ENCODE measurements at places on chromosomes 6 and 20. TPM values are rescaled to one million over a fixed set of nuclear protein-coding genes. Genes with fewer than 3 reads are reported as not detected.

DNA sequence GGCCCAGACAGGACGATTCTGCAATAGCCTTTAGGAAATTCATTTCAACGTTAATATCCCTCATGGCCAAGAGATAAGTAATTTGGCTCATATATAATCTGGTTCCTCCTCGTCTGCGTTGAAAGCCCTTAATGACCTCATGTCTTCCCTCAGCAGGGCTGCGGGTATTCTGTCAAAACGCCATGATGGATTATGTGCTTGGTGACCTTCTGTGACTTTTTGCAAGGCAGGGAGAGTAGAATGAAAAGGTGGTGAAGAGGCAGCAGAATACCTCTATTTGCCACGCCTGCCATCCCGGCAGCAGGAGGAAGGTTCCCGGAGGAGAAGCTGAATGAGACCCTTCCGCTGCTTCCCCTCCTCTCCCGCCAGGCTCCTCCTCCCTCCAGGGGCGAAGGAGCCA lies 41.1 kb upstream of the SPACA1 start:
- no peak for DNase-seq

- no peak for DNase-seq
Measured at GRCh38 chr6:75044846-75045245, 161.0 kb downstream of the COL12A1 start.

GRCh38 chr6:68777956-68778355 lies 142.9 kb downstream of the ADGRB3 start:
- DNase-seq, result no peak

GRCh38 chr6:113644861-113645575 lies 212.1 kb upstream of the MARCKS start:
- DNase-seq, result no peak

DNA sequence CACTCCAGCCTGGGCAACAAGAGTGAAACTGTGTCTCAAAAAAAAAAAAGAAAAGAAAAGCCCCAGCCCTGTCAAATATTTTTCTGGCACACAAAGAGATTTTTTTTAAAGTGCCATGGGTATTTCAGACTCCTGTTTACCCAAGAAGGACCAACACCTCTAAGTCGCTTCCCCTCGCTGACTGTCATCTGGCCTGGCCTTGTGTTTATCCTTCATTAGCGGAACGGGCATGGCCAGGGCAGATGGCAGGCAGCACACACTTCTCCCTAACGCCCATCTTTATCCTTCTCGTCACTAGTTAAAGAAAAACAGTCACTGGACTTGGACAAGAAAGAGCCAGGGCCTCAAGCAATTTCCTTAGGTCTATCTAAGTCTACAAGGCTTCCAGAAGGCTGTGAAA lies 7.3 kb upstream of the CBFA2T2 start:
- DNase-seq, result no peak

DNA sequence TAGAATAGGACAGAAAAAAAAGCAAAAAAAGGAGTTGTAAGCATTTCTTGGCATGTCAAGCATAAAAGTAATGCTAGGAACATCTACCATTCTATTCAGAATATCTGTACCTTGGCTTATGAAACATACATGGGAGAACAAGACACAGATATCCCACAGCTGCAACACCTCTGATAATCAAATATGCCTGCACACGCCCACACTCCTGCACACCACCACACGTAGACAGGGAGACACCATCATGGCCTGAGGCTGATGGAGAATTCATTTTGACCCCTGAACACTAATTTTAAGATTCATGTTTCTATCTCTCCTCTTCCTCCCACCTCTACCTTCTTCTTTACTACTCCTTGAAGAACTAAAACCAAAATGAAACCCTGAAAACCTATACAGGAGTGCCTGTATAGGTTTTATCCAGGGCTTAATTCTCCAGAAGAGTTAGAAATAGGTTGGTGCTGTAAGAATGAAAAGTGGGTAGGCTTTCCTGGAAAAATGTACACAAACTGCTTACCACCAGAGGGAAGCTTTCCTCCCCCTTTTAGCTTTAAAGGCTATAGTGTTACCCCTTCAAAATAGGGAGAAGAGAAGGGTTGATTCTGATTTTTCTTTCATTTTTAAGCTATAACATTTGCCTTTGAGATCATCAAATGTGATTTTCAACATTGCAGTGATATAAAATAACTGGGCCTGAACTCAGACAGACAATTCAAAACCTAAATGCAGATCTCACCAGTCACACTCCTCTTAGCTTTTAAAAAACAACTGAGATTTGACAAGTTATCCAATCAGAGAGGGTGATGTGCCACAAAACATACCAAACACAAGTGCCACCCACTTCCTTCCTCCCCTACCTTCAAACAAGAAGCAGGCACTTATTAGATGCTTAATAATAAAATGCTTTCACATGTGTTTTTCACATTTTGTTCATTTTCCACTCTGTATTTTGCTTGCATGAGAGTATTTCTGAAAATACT lies 57.9 kb downstream of the ELOVL5 start:
- DNase-seq, result peak; percentile 40

DNA sequence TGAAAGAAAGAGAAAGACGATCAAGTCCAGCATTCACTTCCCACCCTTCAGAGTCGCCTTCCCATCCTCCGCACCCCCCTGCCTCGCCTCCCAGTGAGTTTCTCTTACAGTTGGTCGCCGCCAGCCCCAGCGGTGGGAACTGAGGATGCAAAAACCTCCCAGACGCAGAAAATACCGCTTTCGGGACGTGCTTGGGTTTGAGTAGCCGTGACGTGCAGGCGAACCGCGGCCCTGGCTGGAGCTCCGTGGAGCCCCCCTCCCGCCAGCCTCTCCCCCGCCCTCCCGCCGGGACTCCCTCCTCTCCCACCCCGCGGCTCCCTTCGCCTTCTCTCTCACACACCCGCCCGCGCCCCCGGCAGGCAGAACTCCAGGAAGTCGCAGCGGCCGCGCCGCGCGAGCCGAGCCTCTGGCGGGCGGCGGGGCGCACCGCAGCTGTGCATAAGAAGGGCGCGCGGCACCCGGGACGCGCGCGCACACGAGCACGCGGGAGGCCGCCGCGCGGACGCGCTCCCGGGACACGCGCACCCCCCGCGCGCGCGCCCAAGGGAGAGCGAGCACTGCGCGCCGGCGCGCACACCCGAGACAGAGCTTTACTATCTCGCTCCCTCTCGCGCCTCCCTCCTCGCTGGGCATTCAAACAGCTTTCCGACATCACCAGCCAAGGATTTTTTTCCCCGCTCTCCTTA lies at the start of gene ADGRB3:
Gene ADGRB3 (plus strand): TSS at position 557 of the 686 bp plus-strand sequence. CDS start 3,394 bp downstream, outside the sequence.
- DNase-seq, result peak; percentile 24

DNA sequence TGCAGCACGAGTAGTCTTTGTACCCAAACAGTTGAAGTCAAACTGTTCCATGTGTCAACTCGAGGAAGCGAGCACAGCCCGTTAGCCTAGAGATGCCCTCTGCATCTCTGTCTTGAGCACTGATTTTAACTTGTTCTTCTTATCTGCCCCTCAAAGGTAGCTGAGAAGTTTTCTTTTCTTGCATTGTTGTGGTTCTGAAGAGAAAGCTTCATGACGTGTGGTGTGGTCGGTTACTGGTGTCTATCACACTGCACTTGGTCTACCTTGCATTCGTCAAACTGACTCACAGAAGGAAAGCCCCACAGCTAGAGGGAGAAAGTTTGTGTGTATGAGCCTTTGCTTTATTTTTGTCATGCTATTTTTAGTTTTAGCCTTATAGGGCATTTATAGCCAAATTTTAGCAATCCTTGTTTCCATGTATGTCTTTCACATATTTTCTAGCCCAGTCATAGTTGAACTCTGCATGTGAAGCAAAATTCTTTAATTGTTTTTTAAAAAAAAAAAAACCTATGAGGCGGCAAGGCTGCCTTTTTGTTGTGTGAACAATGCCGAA lies 115.1 kb downstream of the JAG1 start:
- peak; percentile 68 for DNase-seq

DNA sequence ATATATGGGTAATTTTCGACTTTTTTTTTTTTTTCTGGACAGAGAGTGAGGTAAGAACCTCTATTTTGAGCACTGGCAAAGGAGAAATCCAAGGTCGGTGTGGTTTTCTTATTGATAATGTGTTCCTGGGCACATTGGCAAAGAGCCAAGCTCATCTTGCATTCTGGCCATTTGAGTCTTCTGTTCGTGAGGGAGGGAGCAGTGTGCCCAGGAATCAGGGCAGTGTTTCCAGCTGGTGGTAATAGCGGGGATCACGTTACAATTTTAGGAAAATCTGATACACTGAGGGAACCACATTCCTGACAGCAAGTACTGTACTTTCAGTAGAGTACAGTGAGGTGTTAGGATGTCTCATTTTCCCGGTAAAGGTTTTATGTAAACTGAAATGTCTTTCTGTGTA lies 442.3 kb upstream of the MAP3K7 start:
- DNase-seq, result no peak

DNA sequence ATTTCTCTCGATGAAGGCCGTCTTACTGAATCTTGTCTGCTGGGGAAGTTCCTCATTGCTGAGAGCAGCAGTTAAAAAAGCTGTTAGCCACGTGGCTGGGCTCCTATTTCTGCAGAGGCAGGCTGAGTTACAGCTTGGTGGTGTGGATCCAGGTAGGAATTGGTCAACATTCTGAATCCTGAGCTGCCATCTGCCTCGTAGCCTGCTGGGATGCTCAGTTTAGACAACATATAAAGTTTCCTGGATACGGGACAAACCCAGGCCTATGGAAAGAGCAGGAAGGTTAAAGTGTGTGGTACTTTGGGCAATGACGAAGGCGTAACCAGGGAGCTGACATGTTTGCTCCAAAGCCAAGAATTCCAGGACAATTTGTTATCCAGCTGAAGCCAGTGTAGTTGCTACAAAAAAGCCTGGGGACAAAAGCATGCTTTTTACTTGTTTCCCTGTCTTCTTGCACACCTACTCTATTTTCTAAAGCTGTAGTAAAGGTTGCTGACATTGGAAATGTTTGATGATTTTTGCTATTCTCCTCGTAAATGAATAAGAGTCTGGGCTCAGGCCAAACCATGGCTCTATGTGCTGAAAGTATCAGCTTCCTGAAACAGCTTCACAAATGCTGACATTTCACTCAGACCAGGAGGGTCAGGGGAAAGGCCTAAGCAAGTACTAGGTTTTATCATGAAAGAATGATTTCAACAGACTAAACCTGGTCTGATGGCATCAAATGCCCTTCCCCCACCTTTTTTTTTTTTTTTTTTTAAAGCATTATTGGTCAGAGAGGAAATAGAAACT lies 12.4 kb upstream of the MYLK2 start:
- DNase-seq, result no peak

DNA sequence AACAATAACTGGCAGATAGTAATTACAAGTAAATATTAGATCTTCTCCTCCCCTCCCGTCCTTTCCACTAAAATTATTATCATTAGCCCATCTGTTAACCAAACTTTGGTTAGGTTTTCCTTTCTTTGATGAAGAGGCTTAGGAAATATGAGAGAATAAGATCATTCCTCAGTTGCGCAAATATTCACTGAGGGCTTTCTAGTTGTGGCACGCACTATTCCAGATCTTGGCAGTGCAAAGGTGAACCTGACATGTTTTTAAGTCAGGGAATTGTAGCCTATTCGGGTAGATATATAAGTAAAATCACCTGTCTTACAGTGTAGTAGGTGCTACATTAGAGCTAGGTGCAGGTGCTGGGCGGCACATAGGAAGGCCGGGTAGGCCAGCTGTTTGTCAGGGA lies 31.1 kb downstream of the RNF217 start:
- no peak for DNase-seq

DNA sequence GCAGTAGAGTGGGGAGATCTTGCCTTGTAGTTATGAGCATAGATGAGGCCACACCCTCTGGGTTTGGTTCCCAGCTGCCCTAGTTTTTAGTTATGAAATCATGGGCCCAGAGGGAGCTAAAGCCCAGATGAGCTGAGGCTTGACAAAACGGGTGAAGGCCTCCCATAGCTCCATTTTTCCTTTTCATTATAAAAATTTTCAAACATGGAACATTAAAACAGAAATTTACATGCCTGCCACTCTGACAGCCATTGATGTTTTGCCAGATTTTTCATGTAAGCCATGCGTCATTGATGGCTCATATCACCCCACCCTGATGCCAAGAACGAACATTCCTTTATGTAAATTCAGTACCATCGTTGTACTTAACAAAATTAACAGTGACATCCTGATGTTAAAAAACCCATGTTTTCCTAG lies 67.9 kb downstream of the IGF2R start:
- DNase-seq, result no peak

DNA sequence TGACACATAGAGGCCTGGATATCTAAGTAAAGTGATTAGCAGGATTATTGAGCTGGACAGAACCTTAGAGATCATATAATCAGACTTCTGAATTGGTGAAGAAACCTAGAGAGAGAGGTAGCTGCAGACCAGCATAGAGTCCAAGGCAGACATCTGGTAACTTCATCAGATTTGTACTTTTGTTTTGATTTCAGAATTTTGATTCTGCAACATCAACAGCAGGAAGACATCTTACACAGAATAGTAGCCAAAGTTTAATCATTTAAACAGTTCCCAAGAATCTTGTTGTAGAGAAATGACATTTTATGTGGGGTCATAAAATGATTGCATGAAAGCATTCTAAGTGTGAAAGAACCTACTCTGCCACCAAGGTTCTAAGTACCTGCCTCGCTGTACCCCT lies 39.4 kb downstream of the RPRD1B start:
- no peak for DNase-seq

- DNase-seq, result peak; percentile 48
Measured at GRCh38 chr6:26215585-26216358, 128.5 kb downstream of the HFE start.

Gene CALHM4
- total RNA-seq, result not detected

Gene MUCL3
- not detected for total RNA-seq

Gene MCCD1
- total RNA-seq, result not detected

Gene VARS1
- 85.0 TPM for total RNA-seq

Gene C20orf204
- total RNA-seq, result 4.8 TPM

Gene HLA-E
- 753 TPM for total RNA-seq

Gene C20orf141
- total RNA-seq, result not detected

Gene JPH2
- not detected for total RNA-seq

Gene MLIP
- total RNA-seq, result not detected

Gene BPI
- total RNA-seq, result not detected

Gene TNXB
- total RNA-seq, result 3.9 TPM
